ENCODE measurements at places on chromosomes 1 and 21.

DNA sequence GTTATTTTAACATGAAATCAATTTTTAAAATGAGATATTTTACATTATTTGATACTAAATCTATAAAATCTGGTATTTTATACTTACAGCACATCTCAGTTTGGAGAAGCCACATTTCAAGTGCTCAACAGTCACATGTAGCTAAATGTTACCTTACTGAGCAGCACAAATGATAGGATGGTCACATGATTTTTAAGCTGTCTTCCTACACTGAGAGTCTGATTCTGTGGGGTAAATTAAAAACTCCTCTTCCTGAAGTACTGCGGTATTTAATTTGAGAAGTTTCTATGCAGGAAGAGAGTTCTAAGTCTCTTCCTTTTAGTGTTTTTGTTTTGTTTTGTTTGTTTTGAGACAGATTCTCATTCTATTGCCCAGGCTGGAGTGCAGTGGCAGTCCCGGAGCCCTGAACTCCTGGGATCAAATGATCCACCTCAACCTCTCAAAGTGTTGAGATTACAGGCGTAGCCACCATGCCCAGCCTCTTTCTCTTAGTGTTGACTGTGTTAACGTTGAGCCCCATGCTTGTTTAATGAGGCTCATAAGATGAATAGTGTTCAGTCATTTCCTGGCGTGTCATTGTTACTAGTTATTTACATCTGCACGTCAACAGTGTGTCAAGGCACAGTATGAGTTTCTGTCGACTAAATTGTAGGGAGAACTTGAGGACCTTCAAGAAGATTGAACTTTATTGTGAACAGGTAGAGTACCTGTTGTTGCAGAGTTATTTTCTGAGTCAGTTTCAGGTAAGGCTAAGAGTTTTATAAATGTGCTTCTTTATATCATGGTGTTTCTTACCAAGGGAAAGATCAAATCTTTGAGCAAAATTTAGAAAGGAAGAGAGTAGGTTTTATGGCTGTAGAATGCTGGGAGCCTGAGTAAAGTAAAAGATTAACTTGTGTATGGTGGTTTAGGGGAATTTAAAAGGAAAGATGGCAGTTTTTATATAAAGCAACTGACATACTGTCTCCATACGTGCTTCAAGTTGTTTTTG lies 3.3 kb downstream of the CNST start:
- DNase-seq: no peak

GRCh38 chr1:2537784-2538115 lies 7.7 kb upstream of the HES5 start:
- no peak for DNase-seq

- DNase-seq: no peak
Measured at GRCh38 chr1:32900956-32901822, at the start of gene TMEM54. TSS of gene TMEM54 (minus strand) at chr1:32901389. CDS start at chr1:32901238, 151 bp downstream.

DNA sequence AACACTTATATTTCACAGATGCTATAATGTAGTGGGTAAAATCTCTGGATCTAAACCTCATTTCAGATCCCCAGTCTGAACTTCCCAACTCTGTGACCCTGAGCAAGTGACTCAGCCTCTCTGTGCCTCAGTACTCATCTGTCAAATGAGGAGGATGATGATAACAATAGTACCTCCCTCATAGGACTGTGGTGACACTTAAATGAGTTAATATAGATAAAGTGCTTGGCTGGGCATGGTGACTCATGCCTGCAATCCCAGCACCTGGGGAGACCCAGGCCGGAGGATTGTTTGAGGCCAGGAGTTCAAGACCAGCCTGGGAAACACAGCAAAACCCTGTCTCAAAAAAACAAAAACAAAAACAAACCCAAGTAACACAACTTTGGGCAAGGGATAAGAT lies 4.7 kb upstream of the ECE1 start:
- DNase-seq: peak; percentile 52

DNA sequence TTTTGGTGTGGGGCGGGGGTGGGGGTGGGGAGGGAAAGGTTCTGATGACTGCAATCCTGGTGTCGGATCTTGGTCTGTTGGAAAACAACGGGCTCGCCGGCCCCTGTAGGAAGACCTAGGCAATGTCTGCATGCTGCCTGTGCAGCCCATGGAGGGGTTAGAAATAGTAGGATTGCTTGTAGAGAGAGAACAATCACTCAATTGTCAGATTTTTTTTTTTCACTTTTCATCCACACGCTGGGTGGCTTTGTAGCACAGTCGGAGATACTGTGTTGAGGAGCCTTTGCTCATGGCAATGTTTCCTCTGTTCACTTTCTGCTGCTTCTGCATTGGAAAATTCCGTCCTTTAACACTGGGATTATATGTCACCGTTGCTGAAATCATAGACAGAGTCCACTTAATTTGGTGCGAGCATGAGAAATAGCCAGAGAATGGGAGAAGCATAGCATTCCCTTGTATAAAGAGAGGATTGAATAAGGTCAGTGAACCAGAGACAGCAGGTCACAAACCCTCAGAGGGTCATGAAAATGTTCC lies 107.5 kb downstream of the MRPS6 start:
- DNase-seq: no peak

GRCh38 chr21:43591571-43591970 lies 67.7 kb downstream of the HSF2BP start:
- no peak for DNase-seq

DNA sequence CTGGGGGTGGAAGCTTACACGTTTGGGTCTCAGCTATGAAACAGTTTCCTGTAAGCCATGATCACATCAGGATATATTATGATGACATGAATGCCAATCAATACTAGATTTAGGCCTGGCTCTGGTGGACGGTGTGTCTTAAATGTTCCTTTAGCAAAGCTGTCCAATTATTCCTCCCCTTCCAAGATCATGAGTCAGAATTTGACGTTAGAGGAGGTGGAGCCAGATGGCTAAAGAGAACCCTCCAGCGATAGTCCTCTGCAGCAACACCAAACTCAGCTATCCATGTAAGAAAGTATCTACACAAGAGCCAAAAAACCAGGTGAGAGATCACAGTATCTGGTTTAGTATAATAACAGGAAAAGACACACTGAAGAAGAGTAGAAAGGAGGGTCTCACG lies 47.8 kb downstream of the PACC1 start:
- no peak for DNase-seq

DNA sequence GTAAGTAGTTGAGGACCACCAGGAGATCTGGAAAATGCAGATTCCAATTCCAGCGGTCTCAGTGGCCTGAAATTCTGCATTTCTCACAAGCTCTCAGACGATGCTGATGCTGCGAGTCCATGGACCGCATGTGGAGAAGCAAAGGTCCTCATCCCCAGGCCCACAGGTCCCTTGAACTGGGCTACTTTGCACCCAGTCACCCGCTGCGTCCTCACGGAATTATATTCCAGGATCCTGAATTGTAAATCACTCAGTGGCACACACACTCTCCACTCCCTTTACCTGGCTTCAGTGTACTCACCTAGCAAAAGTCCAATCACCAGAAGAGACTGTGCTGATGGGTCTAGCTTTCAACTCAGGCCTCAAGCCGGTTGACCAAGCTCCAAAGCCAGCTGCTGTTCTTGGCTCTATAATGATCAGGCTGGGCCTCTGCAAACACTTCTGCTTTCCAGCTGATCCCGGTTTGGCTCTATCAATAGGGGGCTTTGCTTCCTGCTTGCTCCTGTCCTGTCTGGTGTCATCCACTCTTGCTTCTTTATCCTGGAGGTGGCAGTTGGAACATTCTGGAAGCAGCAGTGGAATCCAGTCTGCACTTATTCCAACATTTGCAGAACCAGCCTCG lies 904 bp upstream of the RPL22 start:
- no peak for DNase-seq

DNA sequence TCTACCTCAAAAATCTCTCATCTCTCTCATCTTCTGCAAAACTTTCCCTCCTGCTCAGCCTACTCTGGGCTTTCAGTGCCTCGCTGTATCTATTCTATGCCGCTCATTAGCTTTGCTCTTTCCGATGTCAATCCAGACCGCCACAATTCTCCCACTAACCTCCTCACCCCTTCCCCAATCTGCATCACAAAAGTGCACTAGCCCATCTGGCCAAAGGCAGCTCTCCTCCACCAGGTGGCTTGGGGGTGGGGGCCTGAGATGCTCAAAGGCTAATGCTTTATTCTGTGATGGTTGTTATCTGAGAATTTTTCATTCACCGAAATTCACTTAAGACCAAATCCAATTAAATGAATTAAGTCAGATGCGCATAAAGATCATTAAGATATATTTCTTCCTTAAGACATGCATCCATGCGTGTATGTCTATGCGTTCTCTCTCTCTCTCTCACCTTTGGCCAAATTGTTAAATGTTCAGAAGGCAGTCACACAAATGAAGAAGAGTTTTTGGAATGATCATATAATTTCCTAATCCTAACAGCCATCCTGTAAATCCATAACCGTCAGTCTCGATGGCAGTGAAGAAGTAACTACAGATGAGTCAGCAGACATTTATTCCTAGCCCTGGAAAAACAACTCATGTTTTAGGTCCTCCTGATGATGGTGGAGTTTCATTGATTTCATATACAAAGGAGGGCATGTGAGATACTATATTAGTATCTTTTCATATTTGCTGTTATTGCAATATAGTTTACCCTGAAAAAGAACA lies 111.3 kb downstream of the C1orf21 start:
- no peak for DNase-seq

DNA sequence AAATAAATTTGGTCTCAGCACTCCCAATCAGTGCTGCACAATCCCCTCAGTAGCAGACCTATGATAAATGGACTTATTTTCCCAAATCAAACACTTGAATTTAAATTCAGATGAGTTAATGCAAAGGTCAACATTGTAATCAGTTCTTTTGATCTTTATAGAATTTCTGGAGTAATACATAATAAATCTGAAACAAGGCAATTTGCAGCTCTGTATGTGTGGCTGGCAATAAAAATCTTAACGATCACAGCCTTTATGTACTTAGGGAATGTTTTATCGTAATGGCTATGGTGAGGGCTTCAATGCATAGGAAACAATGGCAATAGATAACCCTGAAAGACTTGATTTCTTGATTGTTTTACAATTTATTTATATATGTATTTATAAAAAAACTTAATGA lies 91.4 kb downstream of the GPATCH2 start:
- DNase-seq: no peak

GRCh38 chr1:214363386-214363785 lies 82.4 kb downstream of the SMYD2 start:
- no peak for DNase-seq

GRCh38 chr1:220966041-220966440 lies 86.8 kb downstream of the HLX start:
- DNase-seq: peak; percentile 49

DNA sequence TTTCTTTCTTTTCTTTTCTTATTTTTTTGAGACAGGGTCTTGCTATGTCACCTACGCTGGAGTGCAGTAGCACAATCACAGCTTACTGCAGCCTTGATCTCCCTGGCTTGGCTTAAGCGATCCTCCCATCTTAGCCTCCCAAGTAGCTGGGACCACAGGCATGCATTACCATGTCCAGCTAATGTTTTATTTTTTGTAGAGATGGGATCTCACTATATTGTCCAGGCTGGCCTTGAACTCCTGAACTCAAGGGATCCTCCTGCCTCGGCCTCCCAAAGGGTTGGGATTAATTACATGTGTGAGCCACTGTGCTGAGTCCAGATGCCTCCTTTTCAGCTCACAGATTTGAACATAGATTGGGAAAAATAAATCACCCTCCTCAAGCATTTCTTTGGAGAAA lies 95.7 kb downstream of the UROD start:
- DNase-seq: no peak

DNA sequence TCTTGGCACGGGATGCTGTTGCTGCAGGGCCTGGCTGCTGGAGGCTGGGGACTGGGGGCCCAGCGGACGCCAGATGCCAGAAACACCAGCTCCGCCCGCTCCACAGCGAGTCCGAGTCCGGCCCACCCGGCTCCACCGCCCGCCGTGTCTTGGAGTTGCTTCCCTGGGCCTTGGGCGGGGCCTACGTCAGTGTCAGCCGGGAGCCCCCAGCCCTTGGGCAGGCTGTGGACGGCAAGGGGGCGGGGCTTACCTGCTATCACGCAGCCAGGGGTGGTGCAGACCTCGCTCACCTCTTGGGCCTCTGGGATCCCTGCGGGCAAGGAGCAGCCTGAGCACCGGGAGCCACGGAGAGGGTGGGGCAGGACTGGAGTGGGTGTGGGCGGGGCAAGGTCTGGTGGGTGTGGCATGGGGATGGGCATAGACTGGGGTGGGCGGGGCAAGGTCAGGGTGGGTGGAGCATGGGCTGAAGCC lies 21.8 kb downstream of the MMEL1 start:
- DNase-seq: peak; percentile 49

DNA sequence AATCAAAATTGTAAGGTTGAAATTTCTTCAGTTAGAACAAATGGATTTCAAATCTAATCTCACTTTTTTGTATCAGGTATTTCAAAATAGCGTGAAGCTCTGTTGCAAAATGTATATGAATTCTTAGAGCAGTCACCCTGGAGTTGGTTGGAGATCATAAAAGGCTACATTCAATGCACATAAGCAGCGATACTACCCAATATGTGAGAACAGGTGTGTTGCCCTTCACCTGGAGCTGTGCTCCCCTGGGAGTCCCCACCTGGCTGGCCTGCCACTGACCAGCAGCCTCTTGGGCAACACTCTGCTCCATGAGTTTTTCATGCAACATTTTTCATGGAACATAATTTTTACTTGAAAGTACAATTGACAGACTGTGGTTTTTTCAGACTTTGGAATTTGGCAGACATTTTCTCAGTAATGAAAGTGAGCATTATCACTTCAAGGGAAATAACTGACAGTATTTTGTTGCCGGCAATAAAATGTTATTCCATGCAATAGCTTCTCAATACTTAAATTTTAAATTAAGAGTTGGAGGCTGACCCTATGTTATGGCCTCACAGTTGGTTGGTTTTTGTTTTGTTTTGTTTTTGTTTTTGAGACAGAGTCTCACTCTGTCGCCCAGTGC lies 95.1 kb downstream of the ST3GAL3 start:
- no peak for DNase-seq

- DNase-seq: peak; percentile 65
Measured at GRCh38 chr1:7667625-7668218, 103.4 kb upstream of the VAMP3 start.

GRCh38 chr1:54743416-54744226 lies 20.7 kb downstream of the PARS2 start:
- DNase-seq: no peak

DNA sequence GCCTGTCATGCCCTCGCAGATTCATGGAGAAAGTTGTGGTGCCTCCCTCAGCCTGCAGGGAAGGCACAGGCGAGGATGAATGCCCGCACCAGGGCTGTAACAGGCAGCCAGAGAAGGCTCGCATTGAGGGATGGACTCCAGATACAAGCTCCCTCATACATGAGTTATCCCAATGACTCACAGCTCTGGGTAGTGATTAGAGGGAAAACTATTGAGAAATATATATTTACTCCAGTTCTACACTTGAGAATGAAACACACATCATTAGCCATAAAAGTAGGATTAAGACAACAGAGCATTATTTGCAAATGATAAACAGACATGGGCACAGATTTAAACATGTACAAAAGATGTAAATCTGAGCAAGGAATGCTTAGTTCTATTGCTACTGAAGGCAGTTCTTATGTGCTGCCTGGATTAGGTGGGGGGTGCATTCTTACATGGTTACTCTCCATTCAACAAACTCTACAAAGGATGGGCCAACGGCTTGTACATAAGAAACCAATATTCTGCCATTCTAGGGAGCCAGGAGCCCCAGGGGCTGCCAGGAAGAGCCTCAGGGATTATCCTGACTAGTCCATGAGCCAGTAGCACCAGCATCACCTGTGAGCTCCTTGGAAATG lies 97.9 kb downstream of the CSMD2 start:
- DNase-seq: no peak
